HFFc6 (cell line): ENCODE measurements at places on chromosomes 3 and 15. TPM values are rescaled to one million over a fixed set of nuclear protein-coding genes. Genes with fewer than 3 reads are reported as not detected.

The LRRIQ4 gene
- not detected in 3 replicates for total RNA-seq

The SPPL2A gene
- 152 to 170 TPM (median 160 TPM) in 3 replicates for total RNA-seq

The TSC22D2 gene
- total RNA-seq: 49.4 to 60.2 TPM (median 57.7 TPM) in 3 replicates

The LRTM1 gene
- not detected in 3 replicates for total RNA-seq

The GATM gene
- 0.14 to 0.27 TPM in 2 of 3 replicates, not detected in the other for total RNA-seq

The A4GNT gene
- not detected in 3 replicates for total RNA-seq

The GNAT1 gene
- total RNA-seq: not detected in 3 replicates

DNA sequence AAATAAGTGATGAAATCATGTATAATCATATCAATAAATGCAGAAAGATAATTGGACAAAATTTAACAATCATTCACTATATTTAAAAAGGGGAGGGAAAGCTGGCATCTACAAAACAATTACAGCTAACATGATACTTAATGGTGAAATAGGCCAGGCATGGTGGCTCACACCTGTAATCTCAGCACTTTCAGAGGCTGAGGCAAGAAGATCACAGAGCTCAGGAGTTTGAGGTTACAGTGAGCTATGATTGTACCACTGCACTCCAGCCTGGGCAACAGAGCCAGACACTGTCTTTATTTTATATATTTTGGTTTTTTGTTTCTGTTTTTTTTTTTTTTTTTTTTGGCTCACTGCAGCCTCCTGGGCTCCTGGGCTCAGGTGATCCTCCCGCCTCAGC lies 12.1 kb downstream of the EDC3 start:
- DNase-seq: no peak

- no peak for DNase-seq
Observed at GRCh38 chr3:136712941-136713340, 39.2 kb downstream of the STAG1 start.

DNA sequence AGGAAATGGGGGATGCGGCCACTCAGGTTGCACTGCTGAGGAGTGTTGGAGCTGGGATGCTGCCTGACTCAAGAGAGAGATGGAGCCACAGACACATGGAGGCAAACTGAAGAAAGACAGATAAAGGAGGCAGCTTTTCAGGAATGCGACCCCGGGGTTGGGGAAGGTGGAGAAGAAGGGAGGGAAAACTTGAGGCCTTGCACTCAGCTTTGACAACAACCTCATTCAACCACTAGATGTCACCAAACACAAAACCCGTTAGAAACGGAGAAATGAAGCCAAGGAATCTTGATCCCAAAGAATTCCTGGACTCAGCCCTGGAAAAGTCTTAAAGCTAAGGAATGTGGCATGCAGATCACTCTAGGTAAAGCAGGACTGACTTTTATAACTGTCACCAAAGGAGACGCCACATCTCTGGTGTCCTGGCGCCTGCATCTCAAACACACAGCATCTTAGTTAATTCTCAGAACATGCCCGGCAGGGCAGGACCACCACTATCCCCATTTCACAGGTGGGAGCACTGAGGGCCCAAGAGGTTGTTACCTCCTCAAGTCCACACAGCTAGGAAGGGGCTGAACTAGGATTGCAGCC lies 59.6 kb upstream of the LMCD1 start:
- peak; percentile 53 for DNase-seq

GRCh38 chr3:115624029-115624741 lies 875 bp downstream of the GAP43 start:
- no peak for DNase-seq

GRCh38 chr3:120200493-120201235 lies 84.4 kb downstream of the GPR156 start:
- DNase-seq: no peak

GRCh38 chr3:170988378-170988777 lies 38.1 kb downstream of the SLC2A2 start:
- DNase-seq: no peak

GRCh38 chr3:32686713-32687112 lies 1.7 kb downstream of the CNOT10 start:
- no peak for DNase-seq

DNA sequence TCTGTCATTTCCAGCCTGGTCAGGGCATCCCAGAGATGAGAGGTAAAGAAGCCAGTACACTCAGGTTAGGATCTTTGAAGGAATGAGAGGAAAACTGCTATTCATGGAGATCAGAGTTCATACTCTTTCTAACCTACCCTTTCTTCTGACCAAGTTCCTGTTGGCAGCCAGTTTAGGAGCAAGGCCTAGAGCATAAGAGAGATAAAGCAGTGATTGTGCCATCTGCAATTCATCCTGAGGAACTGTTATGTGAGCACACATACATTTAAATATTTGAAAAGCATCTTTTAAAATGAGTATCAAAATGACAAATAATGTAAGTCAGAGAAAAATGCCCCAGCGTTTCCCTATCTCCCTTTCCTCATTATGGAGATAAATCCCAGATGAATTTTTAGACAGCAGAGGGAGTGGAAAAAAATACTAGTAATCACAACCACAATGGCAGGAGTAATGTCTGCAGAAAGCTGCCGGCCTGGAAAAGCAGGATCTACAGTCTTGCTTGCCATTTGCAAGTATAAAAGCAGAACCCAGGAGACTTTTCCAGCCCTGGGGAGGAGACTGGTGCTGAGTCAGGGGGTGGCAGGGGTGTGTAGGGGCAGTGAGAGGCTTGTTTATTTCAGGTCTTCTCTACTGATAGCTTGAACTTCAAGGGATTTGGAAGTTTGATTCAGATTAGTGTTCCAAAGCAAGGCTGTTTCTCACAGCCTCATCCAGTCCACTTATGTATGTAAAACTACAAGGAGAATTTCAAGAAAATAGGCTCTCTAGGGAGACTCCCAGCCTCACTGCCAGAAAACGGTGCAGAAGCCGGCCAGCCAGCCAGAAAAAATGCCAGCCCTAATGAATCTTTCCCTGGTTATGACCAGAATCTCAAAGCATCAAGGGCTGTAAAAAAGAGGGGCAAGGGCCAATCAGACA lies 1052.4 kb downstream of the TUSC7 start:
- no peak for DNase-seq

DNA sequence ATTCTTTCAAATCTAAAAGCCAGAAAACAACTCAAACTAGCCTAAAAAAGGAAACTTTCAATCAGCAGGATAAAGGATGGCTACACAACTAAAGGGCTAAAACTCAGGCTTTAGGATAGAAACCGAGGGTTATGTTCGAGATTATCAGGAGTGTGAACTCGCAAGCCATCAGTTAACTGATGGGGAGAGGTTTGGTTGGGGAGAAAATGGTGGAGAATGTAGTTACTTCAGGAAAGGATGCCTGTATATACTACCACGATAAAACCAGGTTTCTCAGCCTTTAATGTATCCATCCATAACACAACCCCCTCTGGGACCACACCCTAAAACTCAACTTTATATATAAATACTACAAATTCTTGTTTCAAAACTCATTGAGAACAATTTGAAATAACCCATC lies 22.2 kb downstream of the TRA2B start:
- no peak for DNase-seq

DNA sequence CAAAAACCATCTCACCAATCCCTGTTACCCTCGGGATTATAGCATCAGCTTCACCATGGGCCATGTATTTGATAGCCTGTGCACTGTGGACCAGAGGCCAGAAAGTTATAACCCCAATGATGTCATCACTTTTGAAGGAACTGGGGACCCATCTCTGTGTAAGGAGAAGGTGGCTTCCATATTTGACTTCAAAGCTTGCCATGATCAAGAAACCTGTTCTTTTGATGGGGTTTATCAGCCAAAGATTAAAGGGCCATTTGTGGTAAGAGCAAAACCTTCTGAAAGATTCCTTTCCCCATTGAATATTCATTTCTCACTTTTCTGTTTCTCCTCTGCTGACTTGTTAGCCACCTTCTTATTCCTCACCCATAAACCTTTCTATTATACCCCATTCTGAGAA lies 34.3 kb upstream of the RPL14 start:
- no peak for DNase-seq

DNA sequence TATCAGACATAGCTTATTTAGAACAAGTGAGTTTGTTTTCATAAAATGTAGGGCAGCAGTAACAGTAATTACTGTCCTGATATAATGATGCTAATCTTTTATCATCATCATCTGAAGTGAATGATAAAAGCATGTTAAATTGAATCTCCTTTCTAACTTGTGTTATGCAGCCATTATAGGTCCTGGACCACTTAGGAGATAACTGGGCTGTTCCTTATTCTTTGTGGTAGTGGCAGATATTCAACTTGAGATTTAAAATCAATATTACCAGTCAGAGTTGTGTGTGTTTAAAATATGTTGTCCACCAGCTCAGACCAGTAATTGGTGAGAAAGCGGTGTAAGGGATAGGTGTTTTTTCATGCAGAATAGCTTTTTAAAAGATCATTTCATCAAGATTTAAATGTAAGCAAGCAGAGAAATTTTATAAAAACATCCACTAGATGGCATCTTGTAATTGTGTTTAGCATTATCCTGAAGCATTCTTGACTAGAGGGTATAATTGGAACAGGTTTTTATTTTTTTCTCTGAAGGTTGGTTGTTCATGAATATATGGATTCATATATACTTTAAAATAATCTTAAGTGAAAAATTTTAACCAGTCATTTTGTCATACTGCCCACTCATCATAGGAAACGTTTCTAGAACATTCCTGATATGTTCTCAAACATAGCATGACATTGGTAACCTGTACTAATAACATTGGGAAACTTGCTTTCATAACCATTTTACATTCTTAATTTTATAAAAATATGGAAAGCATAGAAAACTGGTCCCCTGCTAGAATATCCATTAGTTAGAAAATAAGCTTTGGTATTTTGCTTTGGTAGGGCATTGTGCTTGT lies 153.9 kb downstream of the BBX start:
- DNase-seq: peak; percentile 54

- DNase-seq: no peak
Observed at GRCh38 chr3:182450942-182451787, 342.1 kb upstream of the ATP11B start.

DNA sequence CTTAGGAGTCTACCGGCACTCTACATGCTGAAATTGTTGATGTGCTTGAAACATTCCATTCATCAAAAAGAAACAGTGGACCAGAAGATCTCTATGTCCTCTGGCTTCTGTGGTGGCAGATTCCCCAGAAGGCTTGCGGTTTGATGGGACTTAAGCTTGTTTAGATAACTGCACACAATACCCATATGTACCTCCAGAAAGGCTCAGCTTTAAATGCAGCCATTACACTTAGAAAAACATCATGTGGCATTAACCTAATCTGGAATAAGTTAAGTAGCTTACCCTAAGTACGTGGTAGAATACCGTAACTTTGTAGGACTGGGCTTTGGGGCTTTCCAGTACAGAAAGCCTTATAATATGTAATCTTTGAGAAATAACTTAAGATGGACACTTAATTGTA lies 187.3 kb downstream of the RBMS3 start:
- no peak for DNase-seq

DNA sequence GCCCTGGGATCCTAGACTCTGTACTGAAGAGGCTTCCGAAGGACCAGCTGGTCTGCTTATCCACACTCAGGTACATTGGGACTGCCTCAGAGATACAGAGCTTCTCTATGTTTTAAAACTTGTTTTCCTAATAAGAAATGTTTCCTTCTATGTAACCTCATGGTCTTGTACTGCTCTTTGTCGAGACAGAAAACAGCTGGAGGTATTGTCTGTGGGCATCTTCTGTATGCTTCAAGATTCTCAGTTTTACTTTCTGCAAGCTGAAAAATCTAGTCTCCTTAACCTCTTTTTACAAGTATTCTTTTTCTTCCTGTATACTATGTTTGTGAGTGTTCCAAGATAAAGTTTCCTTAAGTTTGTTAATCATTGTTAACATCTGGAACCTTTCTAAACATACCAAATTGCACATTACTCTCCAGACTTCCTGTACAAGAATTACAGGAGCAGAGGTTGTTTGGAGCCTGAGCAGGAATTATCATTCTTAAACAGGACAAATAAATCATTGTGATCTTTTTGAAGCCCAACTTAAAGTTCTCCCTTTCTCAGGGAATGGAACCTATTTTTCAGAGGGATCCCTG lies 358.3 kb upstream of the CFAP20DC start:
- DNase-seq: no peak

- DNase-seq: no peak
Observed at GRCh38 chr15:79042213-79042928, 48.2 kb downstream of the RASGRF1 start.

DNA sequence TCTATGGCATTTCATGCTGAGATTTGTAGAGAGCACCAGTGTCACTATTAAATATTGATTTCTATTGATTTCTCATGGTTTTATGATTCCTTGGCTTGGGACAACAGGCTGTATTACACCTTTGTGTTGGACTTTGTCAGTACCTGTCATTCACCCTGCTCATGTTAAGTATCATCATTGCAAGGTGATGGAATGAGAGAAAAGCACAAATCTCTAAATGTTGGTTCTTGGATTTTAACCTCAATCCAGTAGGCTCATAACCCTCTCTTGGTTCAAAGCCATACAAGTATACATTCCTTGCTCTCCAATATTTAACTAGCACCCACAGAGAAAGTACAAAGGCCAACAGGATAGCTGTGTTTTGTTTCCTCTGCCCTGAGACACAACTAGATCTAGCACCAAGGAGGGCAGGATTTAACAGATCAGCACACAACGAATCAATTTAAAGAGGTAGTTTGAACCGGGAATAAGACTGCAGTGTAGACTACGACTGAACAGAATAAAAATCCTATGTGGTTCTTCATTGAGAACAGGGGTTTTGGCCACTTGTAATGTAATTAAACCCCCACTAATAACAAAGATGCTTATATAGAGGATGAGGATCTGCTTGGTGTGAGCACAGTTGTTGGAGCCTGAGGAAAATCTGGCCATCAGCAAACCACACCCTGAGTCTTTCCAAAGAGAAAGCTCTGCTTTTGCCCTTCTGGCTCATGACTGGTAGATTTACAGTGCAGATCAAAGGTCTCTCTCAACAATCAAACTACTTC lies 78.0 kb upstream of the TNFSF10 start:
- no peak for DNase-seq

GRCh38 chr3:64405211-64405835 lies 180.1 kb upstream of the PRICKLE2 start:
- DNase-seq: no peak

GRCh38 chr15:77031376-77032050 lies 36.6 kb downstream of the PSTPIP1 start:
- no peak for DNase-seq

- DNase-seq: no peak
Observed at GRCh38 chr3:127015282-127016042, 32.5 kb downstream of the PLXNA1 start.

GRCh38 chr15:60901647-60902046 lies 327.5 kb downstream of the RORA start:
- DNase-seq: no peak

DNA sequence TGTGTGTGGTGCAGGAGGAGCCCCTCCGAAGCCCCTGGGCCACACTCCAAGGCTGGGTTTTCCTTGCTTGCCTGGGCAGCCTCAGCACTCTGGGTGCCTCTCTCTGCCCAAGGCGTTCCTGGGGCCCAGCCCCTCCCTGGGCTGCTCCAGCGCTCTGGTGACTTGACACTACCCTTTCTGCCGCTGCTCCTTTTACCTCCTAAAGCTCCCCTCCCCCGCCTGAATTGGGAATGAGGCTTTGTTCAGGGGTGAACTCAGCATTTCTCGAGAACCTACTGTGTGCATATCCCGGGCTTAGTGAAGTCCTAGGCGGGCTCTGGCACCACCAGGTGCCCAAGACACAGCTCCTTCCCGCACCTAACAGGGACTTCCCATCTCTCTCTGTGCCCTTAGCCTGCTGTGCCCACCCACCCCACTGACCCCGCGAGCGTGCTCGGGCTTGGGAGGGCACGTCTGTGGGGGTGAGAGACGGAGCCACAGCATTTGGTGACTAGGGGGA lies 1.2 kb upstream of the BAHD1 start:
- no peak for DNase-seq

- no peak for DNase-seq
Observed at GRCh38 chr3:71910108-71910507, 125.2 kb upstream of the PROK2 start.
